ENCODE measurements at places on chromosomes 6 and 20.

GRCh38 chr6:30167101-30167500 lies 3.8 kb downstream of the TRIM15 start:
- DNase-seq: no peak

- DNase-seq: no peak
Measured at GRCh38 chr6:150547502-150548222, 52.0 kb upstream of the PLEKHG1 start.

DNA sequence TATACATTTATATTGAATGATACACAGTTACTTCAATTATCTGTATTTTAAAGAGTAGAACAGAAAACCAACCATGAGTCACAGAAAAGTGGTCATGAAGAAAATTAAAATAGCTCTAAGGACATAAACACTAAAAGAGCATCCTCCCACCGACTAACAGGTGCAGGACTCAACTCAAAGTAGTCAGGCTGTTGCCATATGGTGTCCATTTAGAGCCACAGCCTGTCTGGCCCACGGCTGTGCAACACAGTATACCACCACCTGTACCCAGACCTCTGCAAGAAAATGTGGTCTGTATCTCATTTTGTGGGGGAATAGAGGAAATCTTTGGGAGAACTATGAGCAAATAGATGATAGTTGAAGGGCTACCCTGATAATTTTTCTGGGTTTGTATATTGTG lies 449.8 kb upstream of the RNF217 start:
- no peak for DNase-seq

DNA sequence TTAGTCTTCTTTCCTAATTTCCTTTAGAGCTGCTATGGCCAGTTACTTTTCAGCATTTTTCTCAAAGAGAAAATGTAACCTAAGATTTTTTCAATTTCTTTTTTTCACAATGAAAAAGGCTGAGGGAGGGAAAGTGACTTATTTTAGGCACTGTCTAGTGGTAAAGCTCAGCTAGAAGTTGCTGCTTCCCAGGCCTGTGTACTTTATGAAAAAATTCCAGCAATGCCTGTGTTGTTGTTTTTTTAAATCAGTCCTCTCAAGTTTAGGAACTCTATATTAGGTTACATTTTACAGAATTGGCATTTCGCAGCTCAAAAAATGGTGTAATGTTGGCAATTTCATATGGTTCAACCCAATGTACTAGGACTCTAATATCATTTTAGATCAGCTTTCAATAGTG lies 269.6 kb downstream of the ARID1B start:
- DNase-seq: no peak

DNA sequence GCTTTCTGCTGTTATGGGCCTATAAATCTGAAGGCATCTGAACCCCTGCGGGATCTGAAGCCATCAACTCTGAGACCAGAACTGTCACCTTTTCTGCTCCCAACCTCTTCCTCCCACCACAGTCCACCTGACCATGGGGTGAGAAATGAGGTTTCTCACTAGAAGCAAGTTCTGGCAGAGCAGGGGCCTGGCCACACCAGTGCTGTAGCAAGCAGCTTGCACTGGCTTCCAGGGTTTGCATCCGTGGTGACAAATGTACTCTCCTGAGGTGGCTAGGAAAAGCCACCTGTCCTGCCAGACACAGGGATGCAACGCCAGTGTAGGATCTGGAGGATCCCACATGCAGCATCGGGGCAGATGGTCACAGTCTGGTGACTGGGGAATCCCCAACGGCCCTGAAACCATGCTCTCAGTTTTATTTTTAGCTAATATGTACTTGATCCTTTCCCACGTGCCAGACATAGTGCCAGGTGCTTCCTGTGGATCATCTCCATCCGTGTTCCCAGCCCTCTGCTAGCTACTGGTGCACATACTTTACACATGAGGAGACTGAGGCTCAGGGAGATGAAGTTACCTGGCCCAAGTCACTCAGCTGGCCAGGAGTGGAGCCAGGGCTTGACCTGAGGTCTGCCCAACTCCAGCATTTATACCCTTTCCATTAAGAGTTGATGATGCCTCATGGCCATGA lies 122.1 kb upstream of the SPACA1 start:
- DNase-seq: peak; percentile 63

DNA sequence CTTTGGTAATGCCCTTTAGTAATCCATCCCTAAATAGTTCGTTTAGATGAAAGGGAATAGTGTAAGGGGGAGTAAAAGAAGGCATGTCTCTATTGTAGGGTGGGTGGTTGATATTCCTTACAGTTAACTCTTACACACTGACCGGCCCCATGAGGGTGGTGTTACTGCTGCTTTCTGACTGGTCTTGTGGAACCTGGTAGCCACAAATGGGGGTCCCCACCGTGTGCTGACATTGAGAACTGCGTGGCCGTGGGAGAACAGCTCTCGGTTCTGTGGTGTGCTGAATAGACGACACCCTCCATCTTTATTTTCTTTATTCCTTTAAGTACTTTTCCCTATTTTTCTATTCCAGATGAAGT lies 19.3 kb downstream of the MRAP2 start:
- no peak for DNase-seq

- DNase-seq: peak; percentile 70
Measured at GRCh38 chr6:144265390-144265789, 19.7 kb upstream of the UTRN start.

DNA sequence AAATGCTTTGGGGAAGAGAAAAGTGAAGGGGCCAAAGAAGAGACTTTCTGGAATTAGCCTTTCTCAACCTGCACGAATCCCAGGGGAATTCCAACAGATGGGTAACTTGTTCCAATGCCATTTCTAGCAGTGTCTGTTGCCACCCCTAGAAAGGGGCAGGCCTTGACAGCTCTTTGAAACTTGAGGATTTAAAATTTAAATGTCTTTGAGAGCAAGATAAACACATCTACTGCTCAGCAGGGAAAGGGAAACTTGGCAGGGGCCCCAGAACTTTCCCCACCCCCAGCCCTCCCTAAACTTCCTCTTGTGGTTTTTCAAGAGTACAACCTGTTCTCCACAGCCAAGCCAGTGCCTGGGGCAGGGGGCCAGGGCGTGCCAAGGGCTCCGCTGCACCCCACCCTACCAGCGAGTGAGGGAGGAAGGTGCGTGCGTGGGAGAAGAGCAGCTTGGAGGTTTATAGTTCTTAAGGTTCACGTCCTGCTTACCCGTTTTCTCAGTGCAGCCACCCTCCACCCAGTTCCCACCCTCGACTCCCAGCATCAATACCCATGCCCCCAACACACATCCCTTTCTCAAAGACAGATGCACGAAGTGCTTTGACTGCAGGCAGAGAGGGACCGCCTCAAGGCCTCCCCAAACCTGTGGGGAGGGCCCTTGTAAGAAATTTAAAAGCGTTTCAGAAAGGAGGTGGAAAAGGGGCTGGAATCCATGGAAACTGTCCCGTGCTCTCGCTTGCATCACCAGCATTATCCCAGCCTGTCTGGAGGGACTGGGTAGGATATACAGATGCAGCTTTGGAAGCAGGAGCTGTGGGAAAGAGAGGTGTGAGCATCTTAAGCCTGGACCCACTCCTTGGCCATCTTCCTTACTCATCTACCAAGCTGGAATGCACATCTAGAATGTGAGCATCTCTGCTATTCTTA lies 4.5 kb upstream of the TAF8 start:
- DNase-seq: peak; percentile 50

GRCh38 chr6:3329393-3330051 lies 70.8 kb downstream of the PSMG4 start:
- no peak for DNase-seq

GRCh38 chr6:17047889-17048288 lies 54.0 kb upstream of the STMND1 start:
- no peak for DNase-seq
